Non-pigmented ciliary epithelial cell (primary cell): ENCODE measurements at places on chromosomes 2 and 18.

DNA sequence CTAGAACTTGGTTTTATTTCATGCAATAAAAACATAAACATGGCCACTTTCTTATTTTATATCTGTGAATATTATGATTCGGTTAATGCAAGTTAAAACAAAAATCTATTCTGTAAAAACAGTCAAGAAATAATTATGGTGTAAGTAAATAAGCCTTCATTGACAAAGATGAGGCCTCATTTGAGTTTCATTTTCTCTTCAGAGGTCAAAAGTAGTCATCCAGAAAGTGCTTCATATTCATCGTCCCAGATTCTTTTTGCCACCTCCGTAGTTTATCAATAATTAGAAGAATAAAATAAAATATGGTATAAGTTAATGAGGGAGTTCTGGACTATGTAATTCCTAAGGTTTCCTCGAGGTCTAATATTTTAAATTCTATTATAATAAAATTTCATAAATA lies 19.4 kb upstream of the HNRNPA3 start:
- no peak for DNase-seq

DNA sequence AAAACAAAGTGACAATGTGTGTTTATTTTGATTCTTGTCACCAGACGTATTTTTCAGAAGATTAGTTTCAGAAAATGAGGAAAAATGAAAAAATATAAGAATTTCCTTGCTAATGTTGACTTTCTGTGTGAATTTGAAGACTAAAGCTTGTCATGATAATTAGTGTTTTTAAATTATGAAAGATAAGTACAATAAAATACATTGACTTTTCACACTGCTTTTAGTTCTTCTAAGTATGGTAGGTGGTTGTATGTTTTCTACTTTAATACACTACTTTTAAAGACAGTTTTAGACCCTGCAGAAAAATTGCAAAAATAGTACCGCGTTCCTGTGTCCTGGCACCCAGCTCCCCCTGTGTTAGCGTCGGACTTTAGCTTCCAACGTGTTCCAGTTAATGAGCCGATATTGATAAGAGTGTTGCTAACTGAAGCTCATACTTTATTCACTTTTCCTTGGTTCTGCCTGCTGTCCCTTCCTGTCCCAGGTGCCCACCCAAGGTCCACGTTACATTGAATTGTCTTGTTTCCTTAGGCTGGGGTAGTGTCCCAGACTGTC lies 695 bp downstream of the RBFA start:
- no peak for DNase-seq

GRCh38 chr2:231410293-231411004 lies 14.9 kb downstream of the B3GNT7 start:
- no peak for DNase-seq

- DNase-seq, result no peak
Observed at GRCh38 chr2:28713577-28714298, 37.9 kb upstream of the PPP1CB start.

GRCh38 chr2:12168791-12169388 lies 422.5 kb downstream of the LPIN1 start:
- peak; percentile 90 for DNase-seq

DNA sequence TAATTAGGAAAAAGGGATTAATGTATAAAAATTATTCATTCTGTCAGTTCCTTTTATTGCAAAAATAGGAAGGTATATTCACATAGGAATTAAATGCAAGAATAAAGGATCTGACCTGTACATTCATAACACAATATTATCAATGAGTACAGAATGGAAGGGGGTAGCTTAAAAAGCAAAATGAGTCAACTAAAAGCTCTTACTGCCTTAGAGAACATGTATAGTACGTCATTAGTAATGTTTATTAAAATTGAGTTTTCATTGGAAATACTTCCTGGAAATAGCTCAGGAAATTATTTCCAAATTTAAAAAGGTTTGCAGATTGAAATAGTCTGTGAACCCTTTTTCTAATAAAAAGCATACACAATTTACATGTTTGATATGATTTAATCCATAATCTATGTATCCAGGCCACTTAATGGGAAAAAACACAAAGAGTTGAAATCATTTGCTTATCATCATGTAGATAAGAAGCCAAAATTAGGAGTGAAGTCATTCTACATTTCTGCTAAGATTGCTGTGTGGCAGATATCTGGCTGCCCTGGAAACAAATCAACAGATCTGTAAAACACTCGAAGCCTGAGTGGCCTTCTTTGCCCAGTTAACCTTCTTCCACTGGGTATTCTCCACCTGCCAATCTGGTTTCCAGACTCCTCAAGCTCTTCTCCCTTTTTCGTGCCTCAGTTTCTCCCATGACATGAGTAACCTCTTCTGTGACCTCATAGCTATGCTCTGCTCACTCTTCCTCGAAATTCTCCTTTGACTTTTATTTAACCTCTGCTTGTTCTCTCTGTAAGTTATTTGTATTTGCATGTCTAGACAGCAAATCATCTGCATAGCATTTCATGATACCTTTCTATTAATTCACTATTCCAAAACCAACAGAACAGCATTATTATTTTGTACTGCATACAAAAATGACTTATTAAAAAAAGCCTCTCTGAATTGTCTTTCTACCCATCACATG lies 181.2 kb upstream of the REV1 start:
- DNase-seq, result peak; percentile 23

DNA sequence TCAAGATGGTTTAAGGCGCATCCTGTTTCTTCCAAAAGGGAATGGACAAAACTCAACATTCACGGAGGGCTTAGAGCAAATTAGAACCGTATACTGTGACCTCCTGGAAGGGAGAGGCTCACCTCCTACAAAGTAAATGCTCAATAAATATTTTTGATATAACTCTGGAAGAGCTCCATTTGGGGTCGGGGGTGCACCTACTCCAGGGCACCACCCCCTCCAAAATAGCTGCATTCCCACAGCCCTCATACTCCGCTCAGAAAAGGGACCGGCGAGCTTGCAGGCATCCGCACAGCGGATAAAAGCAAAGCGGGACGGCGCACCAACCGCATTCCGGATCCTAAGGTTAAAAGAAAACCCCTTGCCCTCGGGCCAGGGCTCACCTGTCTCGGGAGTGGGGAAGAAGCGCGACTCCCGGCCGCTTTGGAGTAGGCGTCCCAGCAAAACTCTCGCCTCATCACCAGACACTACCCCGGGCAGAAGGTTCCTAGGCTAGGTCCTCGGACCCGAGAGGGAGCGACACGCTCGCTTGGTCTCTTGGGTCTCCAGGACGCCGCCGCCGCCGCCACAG lies 378 bp downstream of the WDPCP start:
- DNase-seq, result no peak

GRCh38 chr2:45768208-45768607 lies 116.7 kb downstream of the PRKCE start:
- DNase-seq, result no peak

GRCh38 chr2:35347561-35347960 lies 1008.0 kb upstream of the CRIM1 start:
- no peak for DNase-seq

GRCh38 chr2:106332054-106332453 lies 136.2 kb downstream of the RGPD3 start:
- DNase-seq, result no peak

GRCh38 chr2:239666855-239667376 lies 266.1 kb upstream of the HDAC4 start:
- DNase-seq, result no peak

DNA sequence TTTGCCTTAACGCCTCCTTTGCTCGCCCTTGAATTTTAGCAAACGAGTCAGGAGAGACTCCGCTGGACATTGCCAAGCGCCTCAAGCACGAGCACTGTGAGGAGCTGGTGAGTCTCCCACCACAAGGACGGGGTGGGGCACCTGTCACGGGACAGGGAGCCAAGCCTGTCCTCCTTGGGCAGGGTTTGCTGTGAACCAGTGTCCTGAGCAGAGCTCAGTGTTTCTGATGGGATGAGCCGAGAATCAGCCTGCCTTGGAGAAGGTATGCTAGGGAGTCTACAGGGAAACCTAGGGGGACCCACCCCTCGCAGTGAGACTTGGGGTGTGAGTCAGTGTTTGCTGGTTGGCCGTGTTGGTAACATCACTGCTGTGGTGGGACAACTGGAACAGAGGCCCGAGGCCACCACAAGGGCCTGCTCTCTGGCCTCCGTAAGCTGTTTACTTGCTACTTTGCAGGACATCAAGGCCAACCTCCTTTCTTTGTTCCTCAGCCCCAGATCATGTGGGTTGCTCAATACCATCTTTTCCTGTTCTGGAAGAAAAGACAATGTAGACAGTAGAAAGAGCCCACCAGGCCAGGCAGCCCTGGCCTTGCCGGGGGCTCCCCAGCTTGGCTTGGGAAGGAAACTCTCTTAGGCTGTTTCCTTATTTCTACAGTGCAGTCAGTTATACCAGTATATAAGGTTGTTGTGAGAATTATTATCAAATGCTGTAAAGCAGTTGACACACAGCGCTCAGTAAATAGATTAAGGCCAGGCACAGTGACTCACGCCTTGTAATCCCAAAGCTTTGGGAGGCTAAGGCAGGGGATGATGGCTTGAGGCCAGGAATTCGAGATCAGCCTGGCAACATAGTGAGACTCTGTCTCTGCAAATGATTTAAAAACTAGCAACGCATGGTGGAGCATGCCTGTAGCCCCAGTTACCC lies 42.4 kb downstream of the ITGB1BP1 start:
- DNase-seq, result peak; percentile 83

DNA sequence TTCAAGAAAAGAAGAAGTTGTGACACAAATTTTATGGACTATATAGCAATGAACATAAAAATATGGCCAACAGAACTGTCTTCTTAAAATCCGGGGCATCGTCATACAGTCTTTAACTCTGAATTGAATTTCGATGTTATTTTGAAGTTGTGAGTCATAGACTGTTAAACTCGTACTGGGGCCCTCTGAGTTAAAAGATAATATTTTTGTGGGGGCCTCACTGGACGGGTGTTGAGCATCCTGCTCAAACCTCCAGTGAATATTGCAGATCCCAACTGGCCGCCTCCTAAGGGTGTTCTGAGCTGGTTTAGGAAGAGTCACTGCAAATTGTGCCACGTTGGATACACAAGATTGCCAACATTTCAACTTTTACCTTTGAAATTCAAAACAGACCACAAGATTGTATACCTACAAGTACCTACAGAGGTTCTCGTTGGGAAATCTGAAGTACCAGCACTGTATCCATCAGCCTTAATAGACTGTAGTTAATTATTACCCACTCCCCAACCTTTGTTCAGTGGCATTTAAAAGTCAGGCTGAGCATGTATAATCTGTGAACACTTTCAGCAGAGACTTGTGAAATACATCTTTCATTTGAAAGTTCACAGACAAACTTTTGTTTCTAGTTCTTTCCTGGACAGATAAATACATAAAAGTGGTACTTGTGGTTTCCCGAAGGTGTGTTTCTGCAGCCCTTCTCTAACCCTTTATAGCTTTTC lies 27.8 kb downstream of the KLHL23 start:
- no peak for DNase-seq

DNA sequence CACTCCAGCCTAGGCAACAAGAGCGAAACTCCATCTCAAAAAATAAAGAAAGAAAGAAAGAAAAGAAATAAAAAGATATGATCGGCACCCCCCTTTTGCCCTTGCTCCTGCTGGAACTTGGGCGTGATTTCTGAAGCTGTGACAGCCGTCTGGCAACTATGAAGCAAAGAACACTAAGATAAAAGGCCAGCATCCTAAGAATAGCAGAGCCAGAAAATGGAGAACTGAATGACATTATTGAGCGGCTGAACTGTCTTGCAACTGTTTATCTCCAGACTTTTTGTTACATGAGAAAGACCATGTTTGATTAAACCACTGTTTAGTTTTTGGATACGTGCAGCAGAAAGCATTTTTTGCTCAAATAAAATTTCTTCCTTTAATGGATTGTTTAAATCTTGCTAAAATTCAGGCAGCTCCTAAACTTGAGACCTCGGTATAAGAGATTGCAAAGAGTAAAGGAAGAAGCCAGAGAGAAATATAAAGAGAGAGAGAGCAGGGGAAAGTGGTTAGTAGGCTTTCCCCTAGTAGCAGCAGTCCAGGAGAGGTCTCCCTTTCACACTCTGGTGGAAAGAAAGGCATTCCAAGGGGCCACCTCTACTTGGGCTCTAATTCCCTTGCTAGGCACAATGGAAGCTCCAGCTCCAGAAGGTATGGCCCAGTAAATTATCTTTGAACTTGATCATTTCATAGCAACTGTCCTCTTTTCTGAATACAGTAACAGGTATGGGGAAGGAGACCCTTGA lies 8.2 kb upstream of the MBD2 start:
- DNase-seq, result no peak

- DNase-seq, result no peak
Observed at GRCh38 chr18:47151439-47151838, 1.1 kb upstream of the HDHD2 start.

GRCh38 chr2:84697895-84698294 lies 181.6 kb downstream of the DNAH6 start:
- DNase-seq, result no peak

GRCh38 chr2:95041060-95041823 lies 15.7 kb downstream of the MAL start:
- no peak for DNase-seq
